ENCODE measurements at places on chromosomes 3 and 15.

GRCh38 chr3:197302696-197303341 is 4.4 kb upstream of the DLG1 start:
- DNase-seq, result no peak

DNA sequence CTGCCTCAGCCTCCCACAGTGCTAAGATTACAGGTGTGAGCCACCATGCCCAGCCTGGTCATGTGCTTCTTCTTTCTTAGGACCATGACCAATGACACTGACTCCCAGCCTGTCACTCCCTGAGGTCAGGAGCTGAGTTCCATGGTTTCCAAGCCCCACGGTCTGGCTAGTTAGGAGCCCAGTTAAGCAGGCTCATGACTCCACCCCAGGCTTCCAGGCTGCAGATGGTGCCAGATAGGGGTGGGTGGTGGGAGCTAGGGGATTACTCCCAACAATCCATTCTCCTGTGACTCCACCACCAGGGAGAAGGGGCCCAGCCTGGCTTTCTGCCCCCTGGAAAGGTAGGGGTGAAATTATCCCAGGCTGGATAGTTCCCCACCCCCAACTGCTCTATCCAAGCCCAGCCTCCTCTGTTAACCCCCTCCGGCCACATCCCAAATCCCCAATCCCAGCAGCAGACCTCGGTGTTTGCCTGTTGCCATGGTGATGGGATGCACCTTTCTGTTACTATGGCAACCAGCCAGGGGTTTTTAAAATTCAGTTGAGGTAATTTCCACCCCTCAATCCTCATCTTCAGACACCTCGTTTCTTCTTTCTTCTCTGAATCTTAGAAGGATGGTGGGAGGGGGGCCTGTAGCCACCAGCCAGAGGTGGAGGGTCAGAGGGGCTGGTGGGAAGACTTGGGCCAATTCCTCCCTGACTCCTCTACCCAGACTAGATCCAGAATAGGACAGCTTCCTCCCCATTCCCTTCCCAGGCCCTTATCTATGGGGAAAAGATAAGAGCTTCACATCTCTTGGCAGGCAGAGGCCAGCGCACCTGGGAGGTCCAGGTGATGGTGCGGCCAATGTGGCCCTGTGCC is 22.5 kb upstream of the SEMA3F start:
- no peak for DNase-seq

- DNase-seq, result no peak
These were observed 67.8 kb upstream of the ICE2 start for GRCh38 chr15:60546744-60547143.

DNA sequence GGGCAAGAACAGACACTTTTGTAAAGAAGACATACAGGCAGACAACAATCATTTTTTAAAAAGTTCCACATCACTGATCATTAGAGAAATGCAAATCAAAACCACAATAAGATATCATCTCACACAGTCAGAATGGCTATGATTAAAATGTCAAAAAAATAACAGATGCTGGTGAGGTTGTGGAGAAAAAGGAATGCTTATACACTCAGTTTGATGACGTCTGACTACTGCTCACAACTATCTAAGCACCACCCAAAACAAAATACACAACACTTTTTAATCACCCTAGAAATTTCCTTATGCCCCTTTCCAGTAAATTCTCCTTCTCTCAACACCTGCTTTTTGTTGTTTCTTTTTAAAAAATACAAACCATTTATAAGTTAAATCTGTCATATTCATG is 228.8 kb downstream of the ISL2 start:
- DNase-seq, result no peak

- DNase-seq, result no peak
These were observed 199.3 kb downstream of the MEIS2 start for GRCh38 chr15:36901012-36901411.

DNA sequence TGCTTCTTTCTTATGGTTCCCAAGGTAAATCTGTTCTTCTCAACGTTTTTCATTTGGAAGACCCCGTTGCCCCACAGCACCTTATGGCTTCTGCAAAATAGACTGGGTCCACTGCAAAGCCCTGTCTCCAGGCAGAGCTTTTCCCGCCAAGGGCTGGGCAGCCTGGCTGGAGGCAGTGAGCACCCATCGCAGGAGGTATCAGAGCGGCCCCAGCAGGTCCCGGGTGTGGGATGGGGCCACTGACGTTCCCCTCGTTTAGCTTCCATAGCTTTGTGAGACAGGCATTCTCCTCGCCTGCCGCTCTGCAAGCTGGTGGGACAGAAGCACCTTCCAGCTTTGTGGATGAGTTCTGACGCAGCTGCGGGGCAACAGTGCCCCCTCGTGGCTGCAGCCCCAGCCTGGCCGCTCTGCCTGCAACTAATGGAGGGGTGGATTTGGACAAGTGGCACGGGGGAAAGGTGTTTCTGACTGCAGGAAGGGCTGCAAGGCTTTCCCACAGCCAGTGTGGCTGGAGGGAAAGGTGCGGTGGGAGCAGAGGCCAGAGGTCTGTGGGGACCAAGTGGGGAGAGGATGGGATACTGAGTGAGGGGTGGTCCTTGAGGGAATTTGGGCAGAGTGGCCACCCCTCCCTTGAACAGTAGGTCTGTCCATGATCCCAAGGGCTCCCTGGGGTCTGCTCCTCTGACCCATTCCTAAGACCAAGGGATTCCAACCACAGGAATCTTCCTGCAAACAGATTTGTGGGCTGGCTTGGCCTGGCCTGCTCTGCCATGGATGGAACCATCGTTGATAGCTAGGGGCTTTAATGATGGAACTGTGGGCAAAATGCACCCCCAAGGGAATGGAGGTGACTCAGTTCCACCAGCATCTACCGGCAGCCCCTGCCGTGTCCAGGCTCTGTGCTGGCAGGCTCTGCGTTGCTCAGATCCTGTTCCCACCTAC is 99.4 kb downstream of the FBLN2 start:
- peak; percentile 60 for DNase-seq

GRCh38 chr3:125098611-125099291 is 43.0 kb upstream of the HEG1 start:
- DNase-seq, result no peak

GRCh38 chr15:91318931-91319330 is 218.9 kb downstream of the SV2B start:
- DNase-seq, result no peak

GRCh38 chr15:74906067-74906449 is 593 bp downstream of the FAM219B start:
- DNase-seq, result no peak

GRCh38 chr3:170560296-170560695 is 25.6 kb downstream of the SLC7A14 start:
- no peak for DNase-seq

DNA sequence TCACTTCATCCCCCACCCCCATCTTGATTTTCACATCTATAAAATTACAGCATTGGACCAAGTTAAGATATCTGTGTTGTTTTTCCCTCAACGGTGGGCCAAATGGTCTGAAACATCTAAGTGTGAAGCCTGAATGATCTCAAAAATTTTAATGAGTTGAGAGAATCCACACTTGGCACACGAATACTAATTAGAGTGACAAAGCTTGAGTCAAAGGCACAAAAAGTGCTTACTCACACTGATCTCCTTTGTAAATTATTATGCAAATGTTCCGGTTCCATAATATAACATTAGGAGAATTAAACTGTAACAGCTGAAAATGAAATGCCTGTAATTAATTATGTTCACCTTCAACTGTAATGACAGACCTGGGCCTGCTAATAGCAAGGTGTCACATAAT is 33.6 kb downstream of the GPR176 start:
- DNase-seq, result no peak

DNA sequence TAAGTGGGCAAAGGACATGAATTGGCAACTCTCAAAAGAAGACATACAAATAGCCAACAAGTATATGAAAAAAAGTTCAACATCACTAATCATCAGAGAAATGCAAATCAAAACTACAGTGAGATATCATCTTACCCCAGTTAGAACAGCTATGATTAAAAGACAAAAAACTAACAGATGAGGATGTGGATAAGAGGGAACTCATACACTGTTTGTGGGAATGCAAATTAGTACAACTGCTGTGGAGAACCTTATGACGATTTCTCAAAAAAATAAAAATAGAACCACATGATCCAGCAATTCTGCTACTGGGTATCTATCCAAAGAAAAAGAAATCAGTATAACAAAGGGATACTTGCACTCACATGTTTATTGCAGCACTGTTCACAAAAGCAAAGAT is 28.6 kb downstream of the NEK10 start:
- no peak for DNase-seq

DNA sequence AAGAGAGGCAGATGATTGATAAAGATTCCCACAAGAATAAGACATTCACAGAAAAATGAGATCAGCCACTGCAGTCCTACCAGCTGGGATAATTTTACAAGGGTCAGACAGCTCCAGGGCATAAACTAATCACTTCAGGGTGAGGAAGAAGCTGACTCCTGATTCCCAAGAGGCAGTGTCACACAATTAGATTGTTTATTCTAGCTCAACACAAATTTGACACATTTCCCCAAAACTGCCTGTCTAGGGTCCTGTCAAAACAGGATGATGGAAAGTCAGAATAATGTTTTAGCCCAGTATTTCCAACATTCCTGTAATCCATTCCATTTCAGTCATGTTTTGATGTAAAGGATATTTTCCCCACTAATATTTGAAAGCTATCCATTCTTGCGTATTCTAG is 110.8 kb downstream of the TNIK start:
- DNase-seq, result no peak

DNA sequence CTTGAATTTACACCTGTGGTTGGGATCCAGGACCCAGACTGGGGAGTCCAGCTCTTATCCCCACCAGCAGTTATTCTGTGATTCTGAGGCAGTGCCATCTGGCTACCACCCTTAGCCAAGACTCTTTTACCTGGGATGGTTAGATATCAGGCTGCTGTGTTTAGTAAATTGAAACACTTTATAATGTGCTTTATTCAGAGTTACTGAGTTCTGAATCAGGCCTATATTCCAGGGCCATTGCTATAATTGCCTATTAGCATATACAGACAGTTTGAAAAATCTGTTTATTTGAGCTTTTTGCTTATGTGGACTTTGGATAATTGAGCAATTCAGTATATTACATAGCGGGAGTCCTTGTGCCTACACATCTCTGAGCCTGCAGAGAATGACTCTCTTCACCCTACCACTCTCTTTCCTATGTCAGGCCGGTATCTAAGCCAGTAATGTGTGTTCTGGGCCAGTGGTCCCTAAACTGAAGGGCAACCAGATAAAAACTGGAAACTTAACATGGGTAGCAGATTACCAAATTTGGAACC is 45.4 kb upstream of the TRAK1 start:
- no peak for DNase-seq

DNA sequence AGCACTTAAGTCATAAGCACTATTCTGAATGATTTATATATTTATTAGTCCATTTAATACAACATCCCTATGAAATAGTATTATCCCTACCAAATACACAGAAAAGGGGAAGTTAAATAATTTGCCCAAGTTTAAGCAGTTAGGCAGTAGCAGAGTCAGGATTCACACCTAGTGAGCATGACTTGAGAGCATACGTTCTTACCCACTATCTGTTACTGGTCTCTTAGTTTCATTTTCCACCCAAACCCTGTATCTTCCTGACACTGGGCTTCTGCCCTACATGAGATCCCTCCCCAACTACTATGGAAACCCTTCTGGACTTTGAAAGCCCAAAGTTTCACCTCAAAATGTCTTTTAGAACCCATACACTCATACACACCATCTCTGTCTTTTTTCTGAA is 4.4 kb upstream of the ATOSA start:
- DNase-seq, result no peak

- no peak for DNase-seq
These were observed 534.6 kb upstream of the ATP11B start for GRCh38 chr3:182258538-182259177.

GRCh38 chr3:31064021-31064420 is 169.6 kb upstream of the GADL1 start:
- DNase-seq, result no peak

GRCh38 chr3:73141525-73141924 is 80.1 kb downstream of the EBLN2 start:
- DNase-seq, result no peak

DNA sequence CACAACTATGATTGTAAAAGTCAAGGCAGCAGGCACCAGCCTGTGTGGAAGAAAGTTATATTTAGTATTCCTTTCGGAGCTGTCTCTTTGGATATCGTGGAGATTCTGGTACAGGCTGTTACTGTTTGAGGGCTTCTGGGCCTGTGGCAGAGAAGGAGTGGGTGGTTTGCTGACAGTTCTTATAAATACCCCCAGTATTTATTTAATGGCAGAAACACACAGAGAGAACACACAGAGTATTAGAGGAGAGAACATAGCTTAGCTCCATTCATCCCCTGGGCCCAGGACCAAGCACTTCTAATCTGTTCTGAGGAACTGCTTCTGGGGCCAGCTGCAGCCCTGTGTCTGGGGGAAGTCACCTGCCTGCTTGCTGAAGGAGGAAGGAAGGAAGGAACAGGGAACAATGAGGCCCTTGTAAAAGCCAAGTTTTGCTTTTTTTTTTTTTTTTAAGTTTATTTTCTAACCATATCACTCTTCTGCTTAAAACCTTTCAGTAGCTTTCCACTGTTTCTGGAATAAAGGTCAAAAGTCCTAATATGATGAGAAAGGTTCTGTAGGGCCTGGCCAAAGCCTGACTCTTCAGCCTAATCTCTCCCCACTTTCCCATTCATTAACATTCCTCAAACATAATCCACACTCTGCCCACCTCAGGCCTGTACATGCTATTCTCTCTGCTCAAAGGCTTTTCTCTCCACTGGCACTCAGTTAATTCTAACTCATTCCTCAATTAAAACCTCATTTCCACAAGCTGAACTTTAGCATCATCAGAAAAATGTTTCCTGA is 11.8 kb upstream of the PP2D1 start:
- no peak for DNase-seq

- DNase-seq, result no peak
These were observed 10.6 kb upstream of the PARL start for GRCh38 chr3:183895296-183895695.

GRCh38 chr3:4504340-4505261 is 11.5 kb downstream of the ITPR1 start:
- DNase-seq, result no peak

DNA sequence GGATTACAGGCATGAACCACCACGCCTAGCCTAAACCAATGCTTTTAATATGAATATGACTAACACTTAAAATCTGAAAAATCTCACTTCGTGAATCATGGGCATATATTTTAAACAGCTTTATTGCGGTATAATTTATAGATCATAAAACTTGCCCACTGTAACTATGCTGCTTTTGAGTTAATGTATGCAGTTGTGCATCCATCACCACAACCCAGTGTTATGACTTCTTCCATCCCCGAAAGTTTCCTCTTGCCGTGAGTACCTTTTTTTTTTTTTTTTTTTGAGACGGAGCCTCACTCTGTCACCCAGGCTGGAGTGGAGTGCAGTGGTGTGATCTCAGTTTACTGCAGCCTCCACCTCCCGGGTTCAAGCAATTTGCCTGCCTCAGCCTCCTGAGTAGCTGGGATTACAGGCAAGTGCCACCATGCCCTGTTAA is 7.1 kb downstream of the KAT2B start:
- no peak for DNase-seq

GRCh38 chr15:40354408-40355171 is 3.4 kb upstream of the DISP2 start:
- no peak for DNase-seq

GRCh38 chr3:108106031-108106430 is 15.2 kb upstream of the CD47 start:
- no peak for DNase-seq

Measured in stimulated activated CD8-positive, alpha-beta memory T cell treated with anti-CD3 and anti-CD28 coated beads, Interleukin-4, amount 100 ng/mL, for 1 hour (primary cell).